ENCODE measurements at places on chromosomes 12 and 14.

DNA sequence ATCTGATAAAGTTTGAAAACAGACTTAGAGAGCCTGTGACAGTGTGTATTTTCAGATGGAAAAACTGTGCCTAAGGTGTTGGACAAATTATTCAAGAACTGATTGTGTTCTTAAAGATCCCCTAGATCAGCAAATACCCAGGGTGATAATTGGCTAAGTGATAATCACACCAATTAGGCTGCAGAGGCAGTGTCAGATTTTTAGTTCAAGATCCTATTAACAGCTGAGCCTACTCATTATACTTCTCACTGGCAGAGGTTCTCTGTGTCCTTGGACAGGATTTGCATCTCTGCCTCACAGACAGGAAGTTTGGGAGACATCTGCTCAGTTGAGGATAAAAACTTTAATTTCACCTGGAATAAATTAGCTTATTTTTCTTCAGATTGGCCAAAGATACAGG lies 4.3 kb upstream of the FGD4 start:
- ATAC-seq, result no peak

- no peak for ATAC-seq
Measured at GRCh38 chr14:59483363-59483762, 845 bp downstream of the L3HYPDH start.

DNA sequence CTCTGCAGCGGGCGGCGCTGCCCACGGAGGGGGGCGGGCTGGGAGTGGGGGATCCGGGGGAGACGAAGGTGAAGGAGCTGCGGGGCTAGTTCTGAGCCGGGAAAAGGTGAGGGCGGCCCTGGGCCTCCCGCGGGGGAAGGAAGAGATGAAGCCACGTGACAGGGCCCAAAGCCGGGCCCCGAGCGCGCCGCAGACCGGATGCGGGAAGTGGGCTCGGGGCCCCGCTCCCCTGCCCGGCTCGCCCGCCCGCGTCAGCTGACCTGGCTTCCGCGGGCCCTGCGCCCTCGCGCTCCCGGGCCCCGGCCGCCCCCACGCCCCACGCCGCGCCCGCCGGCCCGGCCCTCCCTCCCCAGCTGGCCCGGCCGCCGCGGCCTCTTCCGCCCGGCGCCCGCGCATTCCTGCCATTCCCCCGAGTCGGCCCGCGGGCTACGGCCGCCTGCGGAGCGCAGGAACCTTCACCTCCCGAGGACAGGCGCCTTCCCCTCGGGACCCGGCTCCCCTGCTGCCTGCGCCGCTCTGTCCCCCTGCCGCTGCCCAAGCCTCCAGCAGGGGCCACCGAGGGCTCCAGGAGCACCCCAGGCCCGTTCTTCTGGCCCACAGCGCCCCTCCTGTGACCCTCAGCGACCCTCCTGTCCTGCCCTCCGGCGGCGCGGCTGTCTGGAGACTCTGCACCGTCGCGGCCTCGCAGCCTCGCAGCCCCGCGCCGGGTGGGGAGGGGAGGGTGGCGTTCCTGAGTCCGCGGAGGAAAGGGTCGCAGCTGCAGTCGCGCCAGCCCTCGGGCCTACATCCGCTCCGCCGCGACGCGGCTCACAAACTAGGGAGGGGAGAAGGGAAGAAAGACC lies 20.4 kb downstream of the NINJ2 start:
- peak; percentile 63 for ATAC-seq

GRCh38 chr12:2552000-2552756 lies 242.6 kb upstream of the FKBP4 start:
- no peak for ATAC-seq

DNA sequence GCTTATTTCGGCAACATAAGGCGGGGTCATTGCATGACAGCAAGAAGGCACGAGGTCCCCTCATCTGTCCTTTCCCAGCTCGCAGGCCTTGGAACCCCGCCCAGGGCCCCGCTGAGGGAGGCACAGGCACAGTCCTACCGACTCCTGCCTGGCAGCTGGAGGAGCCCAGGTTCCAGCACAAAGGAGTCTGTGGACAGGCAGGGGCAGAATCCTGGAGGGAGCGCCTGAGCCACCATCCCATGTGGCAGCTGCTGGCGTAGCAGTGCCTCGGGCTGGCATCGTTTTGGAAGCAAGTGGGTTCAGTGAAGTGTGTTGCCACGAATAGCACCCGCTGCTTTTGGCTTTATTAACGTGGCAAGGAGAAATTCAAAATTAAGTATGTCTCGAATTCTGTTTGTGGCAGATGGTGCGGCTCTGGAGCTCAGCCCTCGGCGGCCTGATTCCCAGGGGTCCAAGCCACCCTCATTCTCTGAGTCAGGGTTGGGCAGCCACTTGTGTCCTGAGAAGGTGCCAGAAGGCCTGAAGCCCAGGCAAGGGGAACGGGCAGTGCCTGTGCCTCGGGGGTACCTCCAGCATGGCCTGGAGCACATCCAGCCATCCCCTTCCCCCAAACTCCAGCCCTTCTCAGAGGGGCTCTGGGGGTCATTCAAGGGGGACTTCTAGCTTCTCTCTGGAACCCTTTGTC lies 35.9 kb downstream of the SLC8B1 start:
- no peak for ATAC-seq

DNA sequence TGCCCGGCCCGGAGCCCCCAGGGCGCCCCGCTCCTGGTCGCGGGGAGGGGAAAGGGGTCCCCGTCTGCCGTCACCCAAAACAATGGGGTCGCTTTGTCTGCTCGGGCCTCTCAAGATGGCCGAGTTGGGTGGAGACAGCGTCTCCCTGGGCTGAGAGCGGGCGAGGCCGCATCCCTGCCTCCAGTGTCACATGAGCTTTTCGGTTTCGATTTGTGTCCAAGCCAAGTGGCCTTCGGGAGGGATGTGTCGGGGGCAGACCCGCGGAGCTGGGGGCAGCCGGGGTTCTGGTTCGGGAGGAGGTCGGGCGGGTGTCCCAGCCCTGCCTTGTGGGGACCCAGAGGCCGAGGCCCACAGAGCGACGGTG lies 790 bp downstream of the DYNC1H1 start:
- ATAC-seq, result peak; percentile 42

DNA sequence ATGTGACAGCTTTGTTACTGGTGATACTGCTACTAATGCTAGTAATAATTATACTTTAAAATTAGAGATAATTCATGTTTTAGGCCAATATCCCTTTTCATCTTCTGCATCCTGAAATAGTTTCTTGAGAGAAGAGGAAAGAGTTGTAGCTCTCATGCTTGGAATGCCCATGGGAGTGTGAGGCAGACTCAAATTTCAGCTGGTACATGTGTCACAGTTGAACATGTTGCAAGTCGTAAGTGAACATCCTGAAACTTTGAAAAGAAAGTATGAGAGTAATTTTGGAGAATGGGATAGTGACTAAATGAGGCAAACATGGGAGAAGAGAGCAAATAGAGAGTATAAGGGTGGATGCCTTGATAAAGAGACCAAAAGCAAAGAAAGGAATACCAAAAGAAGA lies 168.0 kb downstream of the TMTC3 start:
- no peak for ATAC-seq

- peak; percentile 51 for ATAC-seq
Measured at GRCh38 chr14:61350427-61351270, 29.3 kb downstream of the PRKCH start.

DNA sequence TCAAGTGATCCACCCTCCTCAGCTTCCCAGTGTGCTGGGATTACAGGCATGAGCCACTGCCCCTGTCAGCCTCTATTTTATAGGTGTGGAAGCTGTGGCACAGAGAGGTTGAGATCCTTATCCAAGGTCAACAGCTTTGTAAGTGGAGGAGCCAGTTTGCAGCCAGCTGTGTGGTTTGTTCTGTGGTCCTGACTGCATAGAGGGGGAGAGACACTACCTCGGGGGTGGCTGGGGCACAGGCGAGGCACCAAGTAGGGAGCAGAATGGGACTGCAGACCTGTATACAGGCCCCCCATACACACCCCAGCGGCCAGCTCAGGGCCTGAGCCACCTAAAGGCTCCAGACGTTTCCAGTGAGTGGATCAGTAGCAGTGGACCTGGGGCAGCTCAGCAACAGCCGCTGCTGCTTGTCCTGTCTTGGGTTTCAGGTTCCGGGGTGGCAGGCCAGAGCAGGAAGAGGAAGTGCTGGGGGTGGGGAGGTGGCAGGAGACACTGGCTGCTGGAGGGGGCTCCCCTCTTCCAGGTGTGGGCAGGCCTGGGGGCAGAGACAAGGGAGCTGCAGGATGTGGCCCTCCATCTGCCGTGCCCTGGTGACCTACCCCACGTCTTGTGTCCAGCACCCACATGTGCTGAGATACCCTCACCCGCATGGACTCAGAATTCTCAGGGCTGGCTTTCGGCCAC lies 11.0 kb downstream of the ORAI1 start:
- peak; percentile 74 for ATAC-seq

- ATAC-seq, result no peak
Measured at GRCh38 chr12:111361073-111361716, 7.7 kb downstream of the PHETA1 start.

DNA sequence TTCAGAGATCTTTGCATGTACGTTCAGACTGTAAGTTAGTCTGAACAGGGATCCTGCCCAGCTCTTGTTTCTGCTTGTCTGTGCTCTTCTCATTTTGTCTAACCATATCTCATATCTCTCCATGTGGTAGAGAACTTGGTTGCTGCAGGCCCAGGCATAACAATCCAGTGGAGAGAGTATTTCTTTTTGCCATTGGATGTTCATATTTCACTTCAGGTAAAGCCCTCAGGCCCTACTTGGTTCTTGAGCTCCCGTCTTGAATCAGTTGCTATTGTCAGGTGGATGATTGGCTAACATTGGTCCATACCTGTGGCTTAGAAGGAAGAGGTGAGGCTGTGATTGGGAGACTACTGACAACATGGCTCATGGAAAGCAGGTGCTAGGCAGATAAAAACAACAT lies 357.7 kb upstream of the FLRT2 start:
- no peak for ATAC-seq

DNA sequence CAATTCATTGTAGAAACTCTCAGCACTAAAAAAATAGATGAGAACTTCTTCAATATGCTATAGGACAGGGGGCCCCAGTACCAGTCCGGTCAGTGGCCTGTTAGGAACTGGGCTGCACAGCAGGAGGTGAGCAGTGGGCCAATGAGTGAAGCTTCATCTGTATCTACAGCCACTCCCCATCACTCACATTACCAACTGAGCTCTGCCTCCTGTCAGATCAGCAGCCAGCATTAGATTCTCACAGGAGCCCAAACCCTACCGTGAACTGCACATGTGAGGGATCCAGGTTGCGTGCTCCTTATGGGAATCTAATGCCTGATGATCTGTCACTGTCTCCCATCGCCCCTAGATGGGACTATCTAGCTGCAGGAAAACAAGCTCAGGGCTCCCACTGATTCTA lies 15.7 kb upstream of the ANO2 start:
- no peak for ATAC-seq

- no peak for ATAC-seq
Measured at GRCh38 chr14:33967138-33967537, 16.3 kb upstream of the EGLN3 start.

DNA sequence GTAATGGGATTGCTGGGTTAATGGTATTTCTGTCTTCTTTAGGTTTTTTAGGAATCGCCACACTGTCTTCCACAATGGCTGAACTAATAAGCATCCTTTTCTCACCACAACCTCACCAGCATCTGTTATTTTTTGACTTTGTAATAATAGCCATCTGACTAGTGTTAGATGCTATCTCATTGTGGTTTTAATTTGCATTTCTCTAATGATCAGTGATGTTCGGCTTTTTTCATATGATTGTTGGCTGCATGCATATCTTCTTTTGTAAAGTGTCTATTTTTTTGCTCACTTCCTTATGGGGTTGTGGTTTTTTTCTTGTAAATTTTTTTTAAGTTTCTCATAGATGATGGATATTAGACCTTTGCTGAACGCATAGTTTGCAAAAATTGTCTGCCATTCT lies 377.9 kb downstream of the GALC start:
- ATAC-seq, result no peak

GRCh38 chr12:81080431-81080983 lies 2.6 kb downstream of the ACSS3 start:
- no peak for ATAC-seq

DNA sequence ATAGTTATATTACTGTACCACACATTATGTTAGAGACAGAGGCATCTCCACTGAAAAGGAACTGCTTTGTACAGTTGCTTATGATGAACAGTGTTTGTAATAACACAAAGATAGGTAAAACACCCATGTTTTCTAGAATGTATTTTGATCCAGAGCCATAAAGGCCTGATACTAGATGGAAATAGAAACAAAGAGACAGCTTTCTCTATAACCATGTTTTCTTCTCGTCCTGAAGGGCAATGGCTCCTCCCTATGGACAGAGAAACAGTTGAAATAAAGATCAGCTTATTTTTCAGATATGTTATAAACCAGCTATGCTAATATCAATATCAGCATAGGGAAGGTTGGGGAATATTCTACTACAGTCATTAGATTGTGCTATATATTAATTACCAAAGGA lies 109.2 kb downstream of the ATXN7L3B start:
- no peak for ATAC-seq

DNA sequence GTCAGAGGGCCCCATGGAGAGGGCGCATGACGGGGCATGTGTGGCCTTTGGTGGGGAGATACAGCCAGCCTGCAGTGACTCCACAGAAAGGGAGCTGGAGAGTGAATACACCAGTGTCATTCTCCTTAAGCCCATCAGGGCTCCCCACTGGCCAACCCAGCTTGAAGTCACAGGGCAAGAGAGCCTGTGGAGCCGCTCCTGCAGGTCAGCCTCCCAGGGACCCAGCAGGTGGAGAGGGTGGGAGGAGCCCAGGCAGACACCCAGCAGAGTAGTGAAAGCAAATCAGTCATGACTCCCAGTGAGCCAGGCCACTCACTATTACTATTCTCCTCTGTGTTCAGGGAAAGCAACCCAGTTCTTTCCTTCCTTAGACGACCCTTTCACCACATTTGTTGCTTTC lies 110.0 kb upstream of the CPM start:
- ATAC-seq, result no peak

DNA sequence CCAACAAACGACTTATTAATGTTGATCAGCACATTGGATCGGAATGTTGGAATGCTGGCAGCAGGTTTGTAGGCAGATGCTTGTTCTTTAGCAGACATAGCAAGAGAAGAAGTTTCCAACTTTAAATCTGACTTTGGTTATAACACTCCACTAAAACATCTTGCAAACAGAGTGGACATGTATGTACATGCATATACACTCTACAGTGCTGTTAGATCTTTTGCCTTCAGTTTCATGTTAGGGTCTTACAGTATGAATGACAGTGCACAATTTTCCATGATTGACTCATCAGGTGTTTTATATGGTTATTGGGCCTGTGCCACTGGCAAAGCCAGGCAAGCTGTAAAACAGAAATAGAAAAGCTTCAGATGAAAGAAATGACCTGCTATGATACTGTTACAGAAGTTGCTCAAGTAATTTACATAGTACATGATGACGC lies 14.3 kb upstream of the DHRS7 start:
- no peak for ATAC-seq

GRCh38 chr12:126447346-126447745 lies 1382.1 kb downstream of the AACS start:
- ATAC-seq, result no peak

- no peak for ATAC-seq
Measured at GRCh38 chr14:105902131-105902898, 375.9 kb downstream of the TMEM121 start.

DNA sequence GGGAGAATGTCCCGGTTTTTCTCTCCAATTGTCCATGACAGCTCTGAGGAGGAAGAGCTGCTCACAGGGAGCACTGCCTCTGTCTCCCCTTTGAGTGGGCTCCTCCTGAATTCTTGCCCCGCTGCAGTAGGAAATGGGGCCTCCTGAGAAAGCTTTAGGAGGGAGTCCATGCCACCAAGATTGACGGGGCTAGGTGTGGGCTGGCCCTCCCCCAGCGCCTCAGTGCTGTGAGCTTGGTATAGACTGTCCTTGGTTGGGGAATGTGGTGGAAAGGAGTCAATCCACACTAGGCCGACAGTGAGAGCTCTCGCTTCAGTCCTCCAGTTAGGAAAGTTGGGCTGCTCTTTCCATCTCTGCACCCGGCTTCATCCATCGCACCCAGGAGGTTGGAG lies 23.4 kb upstream of the CTDSP2 start:
- no peak for ATAC-seq

GRCh38 chr14:92500491-92500941 lies 13.1 kb upstream of the RIN3 start:
- ATAC-seq, result no peak

All from activated CD4-positive, CD25-positive, alpha-beta regulatory T cell treated with anti-CD3 and anti-CD28 coated beads, Interleukin-2, amount 50 U/mL, for 24 hours (primary cell).